Activated CD8-positive, alpha-beta T cell treated with anti-CD3 and anti-CD28 coated beads, Interleukin-2, amount 10 ng/mL, durations not matched to agents 7 days and 5 days (primary cell): ENCODE measurements at places on chromosomes 3 and 15. TPM values are rescaled to one million over a fixed set of nuclear protein-coding genes. Genes with fewer than 3 reads are reported as not detected.

The CCR8 gene
- total RNA-seq: 0.55 TPM

The PATL2 gene
- 29.6 TPM for total RNA-seq

DNA sequence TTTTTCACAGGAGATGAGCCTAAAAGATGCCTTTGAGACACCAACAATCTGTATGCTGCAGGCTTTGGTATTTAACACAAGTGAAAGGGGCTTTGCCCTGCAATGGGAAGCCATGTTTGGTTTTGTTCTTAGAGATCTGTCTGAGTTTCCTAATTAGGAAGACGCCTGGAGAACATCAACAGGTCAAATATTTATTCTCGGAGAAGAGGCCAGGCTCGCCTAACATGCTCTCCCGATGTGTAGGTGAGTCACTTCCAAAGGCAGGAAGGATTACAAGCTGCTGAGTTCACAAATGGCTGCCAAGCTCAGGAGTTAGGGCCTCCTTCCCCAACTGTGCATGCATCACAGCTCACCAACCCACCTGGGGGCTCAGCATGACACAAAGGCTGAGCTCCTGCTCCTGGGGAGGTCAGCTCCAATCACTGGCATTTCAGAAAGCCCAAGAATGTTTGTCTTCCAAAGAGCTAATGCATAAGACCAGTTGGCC, 119.5 kb upstream of the PRICKLE2 start:
- no peak for DNase-seq

- no peak for DNase-seq
These were observed 85.8 kb downstream of the CFAP20DC start for GRCh38 chr3:58963928-58964503.

- no peak for DNase-seq
These were observed 170.9 kb upstream of the NSMCE3 start for GRCh38 chr15:29440541-29440940.

DNA sequence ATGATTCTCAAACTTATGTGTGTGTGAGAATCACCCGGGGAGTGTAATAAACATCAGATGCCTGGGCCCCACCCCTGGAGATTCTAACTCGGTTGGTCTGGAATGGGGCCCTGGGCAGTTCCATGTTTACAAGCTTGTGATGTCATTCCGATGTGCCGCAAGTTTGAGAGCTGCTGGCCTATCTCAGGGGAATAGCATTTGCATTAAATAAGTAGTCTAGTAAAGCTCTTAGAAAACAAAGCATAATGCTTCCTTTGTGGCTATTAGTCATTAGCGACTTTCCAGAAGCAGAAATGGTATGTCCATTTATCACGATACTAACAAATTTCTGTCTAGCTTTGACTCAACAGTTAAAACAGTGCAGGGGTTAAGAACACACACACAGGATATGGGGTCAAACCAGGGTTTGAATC, 20.9 kb downstream of the PGBD4 start:
- no peak for DNase-seq

- peak; percentile 79 for DNase-seq
These were observed 42.3 kb downstream of the KLHL6 start for GRCh38 chr3:183513046-183513706.

DNA sequence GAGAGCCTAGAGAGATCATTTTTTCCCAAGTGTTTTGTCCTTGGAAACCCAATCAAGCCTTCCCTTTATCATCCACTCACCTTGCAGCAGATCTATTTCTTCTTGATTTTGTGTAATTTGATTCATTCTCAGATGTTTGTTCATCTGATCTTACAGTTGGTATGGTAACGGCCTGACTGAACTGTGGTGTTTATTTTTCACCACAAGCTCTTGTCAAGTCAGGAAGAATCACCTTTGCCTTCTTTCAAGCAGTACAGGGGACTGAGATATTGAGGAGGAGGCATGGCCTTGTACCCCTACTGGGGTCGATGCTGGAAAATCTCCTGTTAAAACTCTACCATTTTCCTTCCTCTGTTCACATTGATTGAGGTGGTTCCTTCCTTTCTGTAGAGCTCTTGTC, 361.4 kb upstream of the CFAP20DC start:
- DNase-seq: no peak
